Mesenchymal stem cell (in vitro differentiated cells and primary cell): ENCODE measurements at places on chromosomes 16 and 17.

DNA sequence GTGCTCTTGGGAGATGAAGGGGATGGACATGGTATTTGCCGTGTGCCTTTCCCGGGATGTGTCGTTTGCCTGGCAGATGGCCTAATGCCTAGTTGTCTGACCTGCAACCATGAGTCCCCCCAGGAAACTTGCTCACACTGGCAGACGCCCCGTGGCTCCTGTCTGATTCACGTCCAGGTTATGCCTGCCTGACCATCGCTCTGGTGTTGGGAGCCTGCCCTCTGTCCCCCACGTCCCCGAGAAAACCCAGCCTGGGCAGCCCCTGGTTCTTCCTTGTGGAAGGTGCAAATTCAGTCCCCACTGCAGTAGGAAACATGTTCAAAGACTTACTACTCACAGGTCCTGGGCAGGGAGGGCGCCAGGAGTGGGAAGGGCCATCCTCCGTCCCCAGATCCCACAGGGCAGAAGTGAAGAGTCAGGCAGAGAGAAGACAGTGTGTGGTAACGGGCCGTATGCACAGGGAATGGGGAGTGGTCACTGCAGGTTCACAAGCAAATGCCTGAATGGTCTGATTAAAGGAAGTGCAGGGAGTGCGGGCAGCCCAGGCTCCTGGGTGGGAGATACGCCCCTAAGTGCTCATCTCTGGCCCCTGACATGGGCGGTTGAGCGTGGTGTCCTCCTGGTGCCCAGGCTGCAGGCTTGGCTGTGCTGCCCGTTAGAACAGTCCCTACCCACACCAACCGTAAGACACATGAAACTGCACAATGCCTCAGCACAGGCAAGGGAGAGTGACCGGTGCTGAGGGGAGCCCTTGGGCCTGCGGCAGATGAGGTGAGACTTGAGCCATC is 4.2 kb upstream of the SNAI3 start:
- no peak for DNase-seq

DNA sequence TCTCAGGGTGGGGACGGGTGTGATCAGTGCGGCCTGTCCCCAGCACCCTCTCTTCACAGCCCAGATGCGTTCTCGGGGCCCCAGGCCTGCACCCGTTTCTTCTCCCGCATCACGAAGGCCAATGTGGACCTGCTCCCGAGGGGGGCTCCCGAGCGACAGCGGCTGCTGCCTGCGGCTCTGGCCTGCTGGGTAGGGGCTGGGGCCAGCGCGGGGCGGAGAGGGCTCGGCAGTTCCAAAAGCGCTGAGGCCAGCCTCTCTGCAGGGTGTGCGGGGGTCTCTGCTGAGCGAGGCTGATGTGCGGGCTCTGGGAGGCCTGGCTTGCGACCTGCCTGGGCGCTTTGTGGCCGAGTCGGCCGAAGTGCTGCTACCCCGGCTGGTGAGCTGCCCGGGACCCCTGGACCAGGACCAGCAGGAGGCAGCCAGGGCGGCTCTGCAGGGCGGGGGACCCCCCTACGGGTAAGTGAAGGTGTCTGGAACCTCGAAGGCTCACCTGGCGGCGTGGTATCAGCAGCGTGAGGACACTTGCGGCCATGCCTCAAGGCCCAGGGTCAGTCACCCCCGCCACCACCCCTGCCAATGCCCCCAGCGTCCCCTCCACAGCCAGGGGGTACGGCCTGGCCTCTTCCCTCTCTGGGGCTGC is 4.4 kb downstream of the MSLN start:
- DNase-seq, result no peak

GRCh38 chr17:82881324-82881823 is 41.6 kb upstream of the ZNF750 start:
- no peak for DNase-seq

DNA sequence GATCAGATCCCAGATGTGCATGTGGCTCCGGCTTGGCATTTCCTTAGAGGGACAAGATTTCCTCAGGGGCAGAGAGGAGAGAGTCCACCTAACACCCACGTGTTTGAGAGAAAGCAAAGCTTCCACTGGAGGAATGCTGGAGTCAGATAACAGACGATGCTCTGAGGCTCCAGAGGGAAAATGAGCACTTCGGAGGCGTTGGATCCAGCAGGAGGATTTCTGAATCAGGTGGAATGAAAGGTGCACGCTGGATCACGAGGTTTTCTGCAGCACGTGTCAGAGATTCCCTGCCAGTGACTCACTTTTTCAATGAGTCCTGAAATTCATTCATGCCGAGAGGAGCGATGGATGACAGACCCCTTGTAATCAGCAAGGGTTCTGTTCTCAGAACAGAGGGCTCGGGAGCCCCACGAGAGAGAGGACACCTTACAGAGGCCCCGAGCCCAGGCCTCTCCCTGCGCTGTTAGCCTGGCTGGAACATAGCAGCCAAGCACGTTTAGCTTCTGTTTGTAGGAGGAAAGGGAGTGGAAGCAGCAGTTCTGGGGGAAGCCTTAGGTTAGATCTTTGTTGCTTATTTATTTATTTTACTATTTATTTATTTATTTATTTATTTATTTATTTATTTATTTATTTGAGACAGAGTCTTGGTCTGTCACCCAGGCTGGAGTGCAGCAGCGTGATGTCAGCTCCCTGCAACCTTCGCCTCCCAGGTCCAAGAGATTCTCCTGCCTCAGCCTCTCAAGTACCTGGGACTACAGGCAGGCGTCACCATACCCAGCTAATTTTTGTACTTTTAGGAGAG is 49.3 kb upstream of the JPH3 start:
- DNase-seq, result peak; percentile 17

DNA sequence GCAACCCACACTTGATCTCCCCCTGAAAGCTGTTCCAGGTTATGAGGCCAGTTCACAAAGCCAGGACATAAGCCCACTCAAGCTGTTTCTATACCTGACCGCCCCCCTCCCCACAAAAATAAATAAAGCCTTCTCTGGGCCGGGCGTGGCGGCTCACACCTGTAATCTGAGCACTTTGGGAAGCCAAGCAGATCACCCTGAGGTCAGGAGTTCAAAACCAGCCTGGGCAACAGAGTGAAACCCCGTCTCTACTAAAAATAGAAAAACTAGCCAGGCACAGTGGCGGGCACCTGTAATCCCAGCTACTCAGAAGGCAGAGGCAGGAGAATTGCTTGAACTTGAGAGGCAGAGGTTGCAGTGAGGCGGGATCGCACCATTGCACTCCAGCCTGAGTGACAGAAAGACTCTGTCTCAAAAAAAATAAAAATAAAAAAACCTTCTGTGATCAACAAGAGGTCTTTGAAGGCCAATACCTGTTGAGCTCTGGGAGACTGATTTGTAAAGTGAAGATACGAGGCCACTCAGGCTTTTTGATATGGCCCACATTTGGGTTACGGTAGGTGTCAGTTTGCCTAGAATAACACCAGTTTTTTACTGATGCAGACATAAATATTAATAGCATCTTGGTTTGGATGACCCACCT is 2.2 kb downstream of the KDM8 start:
- no peak for DNase-seq

GRCh38 chr17:74196541-74197317 is 6.7 kb upstream of the RPL38 start:
- no peak for DNase-seq

- no peak for DNase-seq
These were observed 211.2 kb downstream of the RBFOX3 start for GRCh38 chr17:79399610-79400144.

GRCh38 chr16:28001184-28001583 is 62.3 kb downstream of the GSG1L start:
- no peak for DNase-seq

GRCh38 chr16:79628501-79628975 is 28.0 kb upstream of the MAF start:
- peak; percentile 75 for DNase-seq

DNA sequence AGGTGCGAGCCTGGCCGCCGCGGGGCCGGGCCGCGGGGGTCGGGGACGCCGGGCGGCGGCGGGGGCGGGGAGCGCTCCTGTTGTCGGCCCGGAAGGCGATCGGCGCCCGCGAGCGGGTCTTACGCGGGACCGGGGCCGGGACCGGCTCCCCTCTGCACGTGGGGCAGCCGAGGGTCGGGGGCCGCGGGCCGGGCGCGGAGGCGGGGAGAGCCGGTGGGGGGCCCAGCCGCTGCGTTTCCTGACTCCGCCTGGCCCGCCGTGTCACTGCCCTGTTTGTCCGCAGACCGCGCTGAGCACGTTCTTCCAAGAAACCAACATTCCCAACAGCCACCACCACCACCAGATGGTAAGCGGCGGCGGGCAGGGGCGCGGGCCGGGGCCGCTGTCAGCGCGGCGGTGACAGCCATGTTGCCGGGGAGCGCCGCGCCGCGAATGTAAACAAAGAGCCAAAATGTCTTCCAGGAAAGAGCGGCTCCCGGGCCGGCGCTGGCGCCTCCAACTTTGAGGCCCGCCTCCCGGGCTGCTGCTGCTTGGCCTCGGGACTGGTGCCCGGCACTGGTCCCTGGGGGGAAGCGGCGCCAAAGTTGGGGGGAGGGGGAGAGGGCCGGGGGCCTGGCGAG is 586 bp downstream of the UBALD2 start:
- DNase-seq, result peak; percentile 67

DNA sequence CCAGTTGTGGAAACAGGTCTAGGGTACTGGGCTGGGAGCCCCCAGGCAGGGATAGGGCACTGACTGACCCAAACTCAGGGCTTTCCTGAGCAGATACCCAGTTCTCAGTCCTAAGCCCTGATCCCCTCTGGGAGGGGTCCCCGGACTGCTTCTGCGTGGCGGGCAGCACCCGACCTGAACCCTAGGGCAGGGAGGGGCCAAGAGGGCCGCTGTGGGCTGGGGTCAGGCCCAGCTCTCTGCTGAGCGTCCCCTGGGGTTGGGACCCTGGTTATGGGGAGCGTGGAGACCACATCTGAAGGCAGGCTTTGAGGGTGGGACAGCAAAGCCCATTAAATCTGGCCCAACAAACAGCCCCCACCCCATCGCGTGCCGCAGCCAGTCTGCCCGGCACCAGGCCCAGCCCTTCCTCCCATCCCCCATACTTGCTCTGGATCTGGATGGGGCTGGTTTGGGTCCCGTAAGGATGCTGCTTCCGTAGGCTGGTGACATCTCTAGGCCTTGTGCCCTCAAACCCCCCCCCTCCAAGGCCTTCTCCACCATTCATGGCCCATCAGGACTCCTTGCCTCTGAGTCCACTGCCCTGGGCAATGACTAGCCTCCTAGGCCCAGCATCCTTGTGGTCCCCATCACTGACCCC is 691 bp upstream of the FAM83G start:
- DNase-seq, result no peak

DNA sequence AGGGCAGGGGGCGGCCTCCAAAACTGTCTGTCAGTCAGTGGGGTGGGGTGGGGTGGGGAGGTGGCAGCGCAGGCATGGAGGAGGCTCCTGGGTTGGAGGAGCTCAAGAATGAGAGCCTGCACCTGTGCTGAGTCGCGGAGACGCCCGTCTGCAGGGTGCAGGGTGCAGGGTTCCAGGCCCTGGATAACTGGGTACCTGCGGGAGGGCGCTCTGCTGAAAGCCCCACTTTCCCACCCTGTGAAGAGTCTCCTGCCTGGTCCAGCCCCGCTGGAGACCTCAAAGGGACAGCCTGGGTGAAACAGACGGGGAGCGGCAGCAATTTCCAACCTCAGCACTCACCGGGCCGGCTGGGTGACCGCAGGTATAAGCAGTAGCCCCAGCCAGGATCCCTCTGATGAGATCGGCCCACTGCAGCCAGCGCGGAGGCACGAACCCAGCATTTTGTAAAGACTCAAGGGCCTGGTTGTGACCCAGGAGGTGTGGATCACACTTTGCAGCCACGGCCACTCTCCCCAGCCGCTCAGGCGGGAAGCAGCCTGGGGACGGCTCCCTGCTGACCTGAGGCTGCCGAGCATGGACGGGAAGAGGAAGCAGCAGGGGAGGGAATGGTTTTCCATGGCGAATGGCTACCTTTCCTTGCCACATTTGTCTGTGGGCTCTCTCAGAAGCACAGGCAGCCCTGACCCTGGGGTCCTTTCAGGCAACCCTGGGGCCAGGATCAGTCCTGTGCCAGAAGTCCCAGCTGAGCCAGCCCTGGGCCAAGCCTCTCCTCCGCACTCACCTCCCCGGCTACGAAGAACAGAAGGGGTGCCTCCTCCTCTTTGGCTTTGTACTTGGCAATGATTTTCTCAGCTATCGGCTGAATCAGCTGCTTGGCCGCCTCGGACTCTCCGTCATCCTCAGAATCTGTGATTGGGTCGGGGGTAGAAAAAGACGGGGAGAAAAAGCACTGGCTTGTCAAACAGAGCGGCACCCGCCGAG is 21.0 kb downstream of the MRM3 start:
- DNase-seq, result no peak

DNA sequence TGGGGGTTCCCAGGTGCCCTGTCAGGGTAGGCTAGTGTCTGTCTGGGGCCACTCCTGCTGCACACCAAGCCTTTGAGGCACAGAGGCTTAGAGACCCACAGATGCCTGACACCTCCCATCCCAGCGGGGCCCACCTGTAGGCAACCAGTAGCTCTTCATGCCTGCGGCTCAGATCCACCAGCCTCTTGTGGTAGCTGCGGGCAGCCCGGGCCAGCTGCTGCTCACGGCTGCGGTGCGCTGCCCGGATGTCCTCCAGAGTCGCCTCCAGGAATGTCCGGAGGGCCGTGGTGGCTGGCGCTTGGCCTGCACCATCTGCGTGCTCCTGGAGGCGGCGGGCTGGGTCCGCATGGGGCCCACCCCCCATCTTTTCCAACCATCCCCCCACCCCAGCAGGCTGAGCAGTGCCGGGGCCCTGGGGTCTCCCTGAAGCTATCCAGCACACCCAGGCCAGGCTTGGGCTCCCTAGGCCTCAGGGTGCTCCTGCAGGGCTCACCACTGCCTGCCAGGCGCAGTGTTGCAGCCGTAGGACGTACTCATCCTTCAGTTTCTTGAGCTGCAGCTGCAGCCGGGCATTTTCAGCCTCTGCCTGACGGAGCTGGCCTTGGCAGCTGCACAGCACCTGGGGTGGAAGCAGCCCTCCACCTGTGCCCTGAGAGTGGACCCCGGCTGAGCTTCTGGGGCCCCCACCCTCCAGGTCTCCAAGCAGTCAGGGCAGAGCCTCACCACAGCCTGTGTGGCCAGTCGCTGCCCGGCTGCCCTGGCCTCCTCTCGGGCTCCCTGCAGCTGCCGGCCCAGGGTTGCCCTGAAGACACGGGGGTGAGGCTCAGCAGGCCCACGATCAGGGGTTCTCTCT is 1.8 kb downstream of the CCDC78 start:
- no peak for DNase-seq

- DNase-seq, result peak; percentile 17
These were observed 987 bp upstream of the HASPIN start for GRCh38 chr17:3722716-3723115.

DNA sequence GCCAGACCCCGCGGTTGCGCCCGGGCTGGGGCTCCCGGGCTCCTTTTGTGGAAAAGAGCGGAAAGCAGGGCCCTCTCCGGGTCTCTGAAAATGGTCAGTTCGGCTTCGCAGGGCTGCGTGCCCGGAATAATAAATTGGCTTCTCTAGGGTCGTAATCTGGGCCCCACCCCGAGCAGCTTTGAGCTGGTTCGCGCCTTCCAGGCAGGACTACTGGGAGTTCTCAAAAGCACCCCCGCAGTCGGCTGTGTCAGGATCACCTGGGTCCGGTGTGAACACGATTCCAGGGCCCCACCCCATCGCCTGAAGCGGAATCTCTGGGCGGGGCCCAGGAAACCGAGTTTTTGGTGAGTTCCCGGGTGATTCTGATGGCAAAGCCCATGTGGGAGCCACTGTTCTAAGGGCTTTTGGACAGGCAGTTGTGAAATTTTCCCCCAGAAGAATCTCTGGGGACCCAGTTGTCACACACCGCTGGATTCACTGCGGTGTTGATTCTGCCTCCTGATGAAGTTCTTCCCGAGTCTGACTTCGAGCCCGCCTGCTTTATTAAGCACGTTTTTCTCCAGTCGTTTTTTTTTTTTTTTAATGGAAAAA is 77.0 kb downstream of the MRC2 start:
- peak; percentile 34 for DNase-seq
